ENCODE measurements at places on chromosomes 2 and 18.

DNA sequence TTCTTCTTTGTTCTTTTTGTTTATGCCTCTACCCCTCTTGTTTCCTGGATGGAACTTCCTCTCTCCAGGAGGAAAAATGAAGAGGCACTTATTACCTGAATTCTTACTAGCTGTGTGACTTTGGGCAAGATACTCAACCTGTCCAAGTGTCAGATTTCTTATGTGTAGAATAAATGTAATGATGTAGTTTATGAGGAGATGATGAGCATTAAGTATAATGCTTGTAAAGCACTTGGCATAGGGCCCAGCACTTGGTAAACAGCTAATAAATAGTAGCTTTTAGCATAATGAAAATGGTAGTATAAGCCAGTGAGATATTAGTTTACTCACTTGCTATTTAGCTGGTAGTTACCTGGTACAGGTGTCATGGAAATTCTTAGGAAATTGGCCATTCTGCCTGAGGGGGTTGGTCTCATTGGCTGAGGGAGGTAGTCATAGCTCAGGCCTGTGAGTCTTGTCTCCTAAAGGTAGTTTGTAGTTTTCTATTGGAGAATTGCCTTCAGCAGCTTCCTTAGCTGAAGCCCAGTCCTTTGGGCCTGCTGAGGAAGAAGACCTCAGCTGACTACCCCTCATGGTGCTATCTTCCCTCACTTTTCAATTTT, 133.4 kb upstream of the NABP1 start:
- DNase-seq: no peak

DNA sequence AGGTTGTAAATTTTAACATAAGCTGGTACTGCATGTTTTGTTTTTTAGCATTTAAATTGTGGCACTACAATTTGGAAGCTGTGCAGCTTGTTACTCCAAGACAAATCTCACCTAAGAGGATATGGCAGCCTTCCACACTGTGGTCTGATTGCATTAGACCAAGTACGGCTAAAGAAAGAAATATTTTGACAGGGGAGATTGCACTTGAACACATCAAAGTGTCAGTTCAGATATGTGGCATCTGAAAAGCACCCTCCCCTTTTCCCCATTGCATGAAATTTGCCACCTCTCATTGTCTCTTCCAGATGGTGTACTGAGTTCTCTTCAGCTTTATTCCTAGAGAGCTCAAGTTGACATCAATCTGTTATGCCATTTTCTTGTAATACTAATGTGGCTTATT, 295.9 kb downstream of the ERBB4 start:
- DNase-seq: no peak

- no peak for DNase-seq
These were observed 5.5 kb downstream of the PDE11A start for GRCh38 chr2:178066890-178067669.

GRCh38 chr18:3596637-3597384, 146.8 kb downstream of the TGIF1 start:
- peak; percentile 79 for DNase-seq

DNA sequence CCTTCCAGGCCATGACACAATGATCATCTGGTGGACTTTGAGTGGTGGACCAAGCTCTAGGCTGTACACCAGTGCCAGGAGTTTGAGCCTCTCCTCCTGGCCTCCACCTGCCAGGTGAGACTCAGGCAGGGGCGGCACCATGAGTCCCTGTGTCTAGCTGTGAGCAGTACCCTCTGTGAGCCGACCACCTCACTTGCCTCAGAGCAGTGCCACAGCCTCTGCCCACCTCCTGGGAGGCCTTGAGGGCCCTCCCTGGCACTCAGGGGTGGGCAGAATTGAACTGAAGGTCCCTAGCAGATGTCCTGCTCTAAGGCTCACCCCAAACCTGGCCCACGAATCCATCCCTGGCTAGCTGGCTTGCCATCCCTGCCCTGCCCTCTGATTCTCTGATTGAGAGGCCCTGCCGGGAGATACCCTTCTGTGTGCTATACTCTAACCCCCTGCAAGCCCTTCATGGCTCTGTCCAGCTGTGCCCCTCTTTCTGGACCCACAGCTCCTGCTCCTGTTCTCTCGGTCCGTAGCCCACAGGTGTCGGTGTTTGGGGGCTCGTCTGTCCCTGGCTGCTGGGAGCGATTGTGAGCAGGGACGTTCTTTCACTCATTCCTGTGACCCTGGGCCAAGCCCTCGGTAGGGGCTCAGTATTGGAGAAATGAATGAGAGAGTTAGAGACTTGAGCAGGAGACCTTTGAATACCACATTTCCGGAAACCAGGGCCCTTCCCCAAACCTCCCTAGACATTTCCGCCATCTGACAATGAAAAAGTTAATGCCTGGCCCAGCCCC, 70.0 kb downstream of the INHBB start:
- DNase-seq: no peak

DNA sequence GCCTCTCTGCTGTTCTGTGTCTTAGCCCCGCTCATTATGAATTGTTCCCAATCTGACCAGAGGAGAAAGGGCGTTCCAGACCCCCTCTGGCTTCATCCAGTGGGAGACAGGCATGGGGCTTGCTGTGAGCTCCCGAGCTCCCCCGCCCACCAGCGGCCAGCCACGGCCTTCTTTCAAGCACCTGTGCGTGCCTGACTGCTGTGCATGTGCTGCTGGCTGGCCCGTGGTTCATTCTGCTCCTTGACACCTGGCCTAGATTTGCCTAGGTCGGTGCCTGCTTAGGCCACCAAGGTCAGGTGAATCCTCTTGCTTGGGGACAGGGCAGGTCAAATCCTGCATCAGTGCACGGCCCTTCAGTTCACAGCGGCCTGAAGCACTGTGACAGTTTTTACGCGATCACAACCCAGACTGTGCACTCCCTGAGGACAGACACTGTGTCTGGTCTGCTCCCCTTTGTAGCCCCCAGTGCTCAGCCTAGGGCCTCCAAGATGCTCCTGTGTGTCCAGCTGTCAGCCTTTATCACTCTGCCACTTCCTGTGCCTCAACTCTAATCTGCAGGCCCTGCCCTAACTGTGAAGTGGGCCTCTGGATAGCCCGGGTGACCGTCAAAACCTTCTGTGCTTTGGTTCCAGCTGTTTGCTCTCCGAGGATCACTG, 3.6 kb upstream of the LPIN1 start:
- no peak for DNase-seq
